ENCODE measurements at places on chromosomes 5 and 9.
A peak's percentile ranks its signal among the peaks of the same experiment; 100 is the strongest.

DNA sequence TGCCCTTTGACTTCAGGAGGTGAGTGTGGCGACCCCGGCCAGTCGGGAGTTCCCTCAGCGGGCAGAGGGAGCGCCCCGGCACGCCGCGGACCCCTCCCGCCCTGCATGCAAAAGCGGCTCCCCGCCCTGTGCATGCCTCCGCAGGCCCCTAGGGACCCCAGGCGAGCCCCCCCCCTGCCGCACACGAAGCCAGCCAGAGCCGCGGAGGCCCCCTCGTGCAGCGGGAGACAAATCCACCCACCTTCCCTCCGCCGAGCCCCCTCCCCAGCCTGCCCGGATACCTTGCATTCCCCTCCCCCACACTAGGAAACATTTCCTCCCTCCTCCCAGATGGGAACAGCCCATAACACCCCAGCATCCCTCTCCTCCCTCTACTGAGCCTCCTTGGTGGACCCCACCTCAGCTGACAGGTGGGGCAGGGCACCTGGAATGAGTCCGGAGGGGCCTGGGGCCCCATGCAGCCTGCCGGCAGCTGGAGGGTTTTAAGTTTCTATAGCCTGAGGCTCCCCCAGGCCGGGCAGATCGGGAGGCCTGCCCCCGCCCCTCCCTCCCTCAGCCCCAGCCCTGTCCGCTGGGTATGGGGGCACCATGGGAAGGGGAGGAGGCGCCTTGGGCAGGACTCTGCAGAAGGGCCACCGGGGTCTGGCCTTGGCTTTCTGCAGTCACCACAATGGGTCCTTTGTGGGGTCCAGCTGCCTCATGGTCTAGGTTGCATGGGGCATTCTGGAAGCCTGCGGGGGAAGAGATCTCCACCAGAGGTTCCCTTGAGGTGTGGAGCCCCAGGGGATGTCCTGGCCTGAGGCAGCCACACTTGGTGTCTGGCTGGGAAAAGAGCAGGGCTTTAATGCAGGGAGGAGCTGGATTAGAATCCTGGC is 601 bp downstream of the ERGIC1 start:
- DNase-seq, result no peak
- peaks cover 42% of the 10 kb centered on the region for H3K4me1 ChIP-seq
- H3K27me3 ChIP-seq, result no peaks in the 10 kb centered on the region
- peak overlapping the region; percentile 69 for H3K27ac ChIP-seq
- peaks cover 11% of the 10 kb centered on the region for H3K36me3 ChIP-seq

- no peaks in the 10 kb centered on the region for H3K36me3 ChIP-seq
- no peak overlapping the region for H3K27ac ChIP-seq
- DNase-seq, result no peak
- H3K4me1 ChIP-seq, result no peaks in the 10 kb centered on the region
Measured at GRCh38 chr5:137098238-137098637, 400.9 kb downstream of the SPOCK1 start.

DNA sequence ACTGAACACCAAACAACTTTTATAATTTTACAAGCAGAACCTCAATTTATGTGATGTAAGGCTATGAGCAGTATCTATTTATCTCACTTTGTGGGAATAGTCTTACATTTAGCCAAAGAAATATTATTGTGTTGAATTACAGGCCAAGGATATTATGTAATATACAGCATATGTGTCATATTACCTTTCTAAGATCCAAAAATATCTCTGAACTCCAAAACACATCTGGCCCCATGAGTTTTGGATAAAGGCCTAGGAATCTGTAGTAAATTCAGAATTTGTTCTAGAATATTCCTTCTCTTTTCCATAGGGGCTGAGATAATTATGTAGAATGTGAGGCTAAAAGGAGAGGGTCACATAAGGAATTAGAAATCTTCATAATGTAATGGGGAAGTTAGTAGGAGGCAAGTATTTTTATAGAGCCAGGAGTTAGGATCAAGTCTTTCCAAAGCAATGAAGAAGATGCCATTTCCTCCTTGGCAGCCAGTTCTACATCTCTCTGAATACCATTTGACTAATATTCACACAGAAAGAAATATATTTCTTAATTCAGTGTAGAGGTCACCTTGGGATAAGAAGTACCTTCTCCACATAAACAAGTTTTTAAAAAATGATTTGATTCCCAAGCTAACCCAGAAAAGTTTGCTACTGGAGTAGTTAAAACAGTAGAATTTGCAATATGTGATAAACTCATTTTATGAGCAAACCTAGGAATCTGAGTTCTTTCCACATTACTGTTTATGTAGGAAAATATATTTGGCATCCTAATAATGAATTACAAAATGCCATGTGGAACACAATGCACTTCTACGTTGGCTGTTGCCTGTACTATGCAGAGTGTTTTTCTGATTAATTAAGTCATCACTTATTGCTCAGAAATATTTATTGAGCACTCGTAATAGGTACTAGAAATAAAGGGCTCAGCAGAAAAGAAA is 20.3 kb upstream of the GRAMD2B start:
- DNase-seq, result no peak
- no peak overlapping the region for H3K4me3 ChIP-seq
- peaks cover 2% of the 10 kb centered on the region for H3K27me3 ChIP-seq
- no peaks in the 10 kb centered on the region for H3K4me1 ChIP-seq
- H3K27ac ChIP-seq, result no peak overlapping the region

DNA sequence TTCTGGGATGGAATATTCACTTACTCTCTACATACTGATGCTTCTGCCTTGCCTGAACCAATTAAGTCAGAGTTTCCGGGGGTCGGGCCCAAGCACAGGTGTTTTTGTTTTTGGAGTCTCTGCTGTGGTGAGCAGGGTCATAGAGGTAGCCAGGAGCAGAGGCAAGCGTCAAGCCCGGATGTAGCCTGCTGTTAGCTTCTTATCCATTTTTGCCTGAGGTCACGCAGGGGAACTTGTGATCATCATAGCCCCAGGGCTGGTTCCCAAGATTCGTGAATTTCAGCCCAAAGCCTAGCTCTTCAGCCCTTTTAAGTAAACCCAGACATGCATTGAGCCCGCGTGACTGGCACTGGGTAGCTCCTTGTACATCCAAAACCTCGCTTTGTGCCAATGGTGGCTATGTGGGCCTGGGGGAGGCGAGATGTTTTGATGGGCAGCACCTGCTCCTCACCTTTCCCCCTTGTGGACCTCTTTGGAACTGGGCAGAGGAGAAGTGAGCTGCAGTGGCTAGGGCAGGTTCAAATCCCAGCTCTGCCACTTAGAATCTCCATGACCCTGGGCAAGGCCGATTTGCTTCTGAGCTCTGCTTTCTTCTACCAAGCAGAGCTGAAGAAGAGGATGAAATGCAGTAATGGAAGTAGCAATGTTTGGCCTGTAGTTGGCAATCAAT is 33.7 kb downstream of the FGF18 start:
- DNase-seq, result no peak
- peaks cover 38% of the 10 kb centered on the region for H3K27me3 ChIP-seq
- no peaks in the 10 kb centered on the region for H3K36me3 ChIP-seq
- no peak overlapping the region for H3K27ac ChIP-seq
- peaks cover 7% of the 10 kb centered on the region for H3K4me1 ChIP-seq
- H3K4me3 ChIP-seq, result no peak overlapping the region

DNA sequence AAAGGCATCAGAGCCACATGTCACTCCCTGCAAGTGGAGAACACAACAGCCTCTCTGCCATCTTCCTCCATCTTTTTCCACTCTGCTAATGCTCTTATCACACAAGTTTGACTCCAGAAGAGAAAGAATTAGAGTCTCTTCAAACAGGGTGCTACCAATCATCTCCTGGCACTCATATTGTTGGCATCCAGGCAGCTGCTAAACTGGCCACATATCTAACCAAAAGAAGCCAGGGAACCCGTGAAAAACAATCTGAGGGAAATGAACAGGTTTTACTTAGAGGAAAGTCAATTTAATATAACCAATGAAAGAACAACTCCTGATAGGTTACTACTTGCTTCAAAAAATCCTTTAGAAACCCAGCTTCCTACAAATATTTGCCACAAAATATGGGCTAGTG is 117.2 kb downstream of the SLC25A46 start:
- no peaks in the 10 kb centered on the region for H3K36me3 ChIP-seq
- no peak overlapping the region for H3K4me3 ChIP-seq
- no peaks in the 10 kb centered on the region for H3K4me1 ChIP-seq
- H3K27me3 ChIP-seq, result no peaks in the 10 kb centered on the region

Data from activated CD8-positive, alpha-beta T cell treated with anti-CD3 and anti-CD28 coated beads, Interleukin-2, amount 10 ng/mL, durations not matched to agents 7 days and 5 days (primary cell).